ENCODE measurements at places on chromosomes 5 and 9.

DNA sequence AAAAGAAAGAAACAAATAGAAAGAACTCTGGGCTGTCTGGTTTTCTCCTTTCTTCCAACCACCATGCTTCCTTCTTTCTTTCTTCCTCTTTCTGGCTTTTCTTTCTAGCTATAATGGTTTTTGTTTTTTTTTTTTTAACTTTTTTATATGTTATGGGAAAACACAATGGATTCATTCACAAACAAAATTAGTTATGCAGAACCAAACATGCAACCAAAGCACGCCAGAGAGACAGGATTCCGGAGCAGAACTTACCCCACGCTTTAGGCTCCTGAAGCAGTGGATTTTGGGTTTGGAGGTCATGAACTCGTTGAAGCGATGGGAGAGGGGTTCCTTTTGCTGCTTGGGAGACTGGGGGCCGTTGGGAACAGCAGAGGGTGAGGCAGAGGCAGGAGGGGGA lies 88.3 kb downstream of the USP20 start:
- DNase-seq: no peak

- no peak for DNase-seq
Observed at GRCh38 chr5:33921002-33921401, 15.2 kb upstream of the RXFP3 start.

- no peak for DNase-seq
Observed at GRCh38 chr9:130451509-130452388, 7.0 kb downstream of the ASS1 start.

DNA sequence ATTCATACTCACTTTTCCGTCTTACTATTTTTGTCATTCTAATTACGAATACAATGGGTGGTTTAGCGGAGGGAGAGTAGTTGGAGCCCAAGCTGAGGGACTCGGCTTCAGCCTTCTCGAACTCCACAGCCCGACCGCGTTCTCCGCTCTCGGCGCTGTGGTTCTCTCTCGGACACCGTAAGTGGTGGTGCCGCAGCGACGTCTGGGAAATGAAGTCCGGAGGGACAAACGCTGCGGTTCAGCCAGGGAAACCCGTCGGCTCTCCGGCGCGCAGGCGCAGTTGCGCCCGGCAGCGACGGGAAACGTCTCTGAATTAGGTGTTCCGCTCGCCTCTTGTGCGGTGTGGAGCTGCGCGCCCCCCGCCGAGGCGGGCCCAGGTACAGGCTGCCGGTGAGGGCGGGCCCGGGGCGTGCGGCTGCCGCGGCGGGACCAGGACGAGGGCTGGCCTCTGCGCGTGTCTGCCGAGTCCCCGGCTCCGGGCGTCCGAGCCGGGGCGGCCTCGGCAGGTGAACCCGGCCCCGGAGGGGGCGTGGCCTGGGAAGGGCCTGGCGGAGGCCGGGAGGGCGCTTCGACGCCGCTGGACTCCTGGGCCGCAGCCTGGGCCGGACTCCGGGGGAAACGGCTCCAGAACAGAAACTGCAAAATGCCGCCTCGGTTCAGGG lies at the start of gene ZNF879:
Gene ZNF879, plus strand, starts transcription at position 277 of the 662 bp plus-strand sequence. CDS start 1,201 bp downstream, outside the sequence.
- peak; percentile 33 for DNase-seq

- peak; percentile 43 for DNase-seq
Observed at GRCh38 chr9:104856413-104856941, 71.5 kb downstream of the ABCA1 start.

- DNase-seq: no peak
Observed at GRCh38 chr9:128906741-128907140, 14.0 kb upstream of the PHYHD1 start.

DNA sequence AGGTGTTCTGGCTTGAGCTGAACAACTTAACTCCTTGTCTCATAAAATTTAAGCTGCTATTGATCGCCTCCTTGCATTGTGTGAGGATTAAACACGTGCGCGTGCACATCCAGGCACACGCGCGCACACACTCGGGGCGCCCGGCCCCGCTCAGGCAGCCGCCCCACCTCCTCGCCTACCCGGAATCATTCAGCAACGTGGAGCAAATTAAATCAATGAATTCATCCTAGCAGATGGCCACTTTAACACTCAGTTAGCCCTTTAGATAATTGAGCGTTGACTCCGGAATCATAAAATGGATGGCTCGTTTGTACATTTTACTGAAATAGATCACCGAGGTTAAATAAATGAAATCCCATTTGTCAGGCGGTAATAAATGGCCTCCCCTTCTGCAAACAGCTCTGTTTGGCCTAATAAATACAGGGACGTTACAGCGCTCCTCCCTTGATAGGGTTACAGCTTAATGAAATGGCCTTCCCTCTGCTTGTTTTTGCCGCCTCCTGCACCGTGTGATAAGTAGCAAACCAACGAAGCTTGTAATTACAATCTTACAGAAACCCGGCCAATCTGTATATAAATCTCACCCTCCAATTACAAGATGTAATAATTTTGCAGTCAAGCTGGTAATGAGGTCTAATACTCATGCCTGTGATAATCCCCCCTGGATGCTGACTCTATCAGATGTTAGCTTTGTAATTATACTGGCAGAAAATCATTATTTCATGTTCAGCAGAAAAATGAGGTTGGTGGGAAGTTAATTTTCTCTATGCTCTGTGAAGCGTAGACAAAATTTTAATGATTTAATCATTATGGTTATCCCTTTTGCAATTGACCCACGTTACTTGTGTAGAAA lies 229.7 kb upstream of the IRX4 start:
- no peak for DNase-seq
